NCI-H1417 treated with DMSO at 0.1 percent for 48 hours (cell line): ENCODE measurements at places on chromosomes 1 and 21.

- no peak for DNase-seq
These were observed 29.1 kb downstream of the ZBTB17 start for GRCh38 chr1:15946571-15947381.

GRCh38 chr1:15171271-15171908 lies 17.8 kb downstream of the TMEM51 start:
- no peak for DNase-seq

- DNase-seq: no peak
These were observed 5.8 kb upstream of the EPS8L3 start for GRCh38 chr1:109769330-109770078.

DNA sequence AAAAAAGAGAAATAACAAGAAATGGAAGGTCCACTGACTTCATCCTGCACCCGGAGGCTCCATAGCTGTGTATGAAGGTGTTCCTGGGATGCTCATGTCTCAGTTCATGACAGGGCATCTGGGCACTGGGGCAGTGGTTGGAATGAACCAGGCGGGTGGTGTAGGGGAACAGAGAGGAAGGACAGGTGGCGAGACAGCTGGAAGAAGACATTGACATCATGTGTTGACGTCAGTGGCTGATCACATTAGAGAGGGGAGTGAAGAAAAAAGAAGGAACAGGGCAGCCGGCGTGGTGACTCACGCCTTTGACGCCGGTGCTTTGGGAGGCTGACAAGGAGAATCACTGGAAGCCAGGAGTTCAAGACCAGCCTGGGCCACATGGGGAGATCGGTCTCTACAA lies 50.1 kb downstream of the HUNK start:
- no peak for DNase-seq

- DNase-seq: no peak
These were observed 133.3 kb downstream of the IGSF21 start for GRCh38 chr1:18240906-18241305.

GRCh38 chr1:183551924-183552323 lies 38.3 kb downstream of the NCF2 start:
- no peak for DNase-seq

- DNase-seq: no peak
These were observed at the start of gene STYXL2 for GRCh38 chr1:167093846-167094516. Gene STYXL2 (plus strand): TSS chr1:167094075. CDS start chr1:167094850, 775 bp downstream.

GRCh38 chr1:35573198-35574124 lies at the start of gene TFAP2E:
Gene TFAP2E (plus strand): TSS chr1:35573314. CDS start chr1:35573578, 264 bp downstream.
- DNase-seq: no peak

GRCh38 chr1:236689713-236690569 lies 3.6 kb downstream of the ACTN2 start:
- no peak for DNase-seq

- no peak for DNase-seq
These were observed 11.8 kb upstream of the RPL5 start for GRCh38 chr1:92820024-92820423.

DNA sequence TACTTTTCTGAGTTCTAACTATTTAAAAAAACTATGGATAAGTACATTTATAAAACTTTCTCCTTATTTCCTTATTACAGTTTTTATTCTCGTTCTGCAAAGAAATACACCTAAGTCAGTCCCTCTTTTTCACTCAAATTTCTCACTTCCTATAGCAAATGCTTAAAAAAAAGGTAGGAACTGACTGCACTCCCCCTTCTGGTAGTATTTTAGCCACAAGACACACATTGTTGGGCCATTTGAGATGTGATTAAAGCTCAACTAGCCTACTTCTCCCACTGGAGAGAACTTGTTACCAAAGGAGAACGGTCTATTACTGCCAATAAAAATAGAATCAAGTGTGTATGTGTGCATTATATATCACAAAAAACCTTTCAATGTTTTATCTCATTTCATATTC lies 521.9 kb upstream of the PRMT6 start:
- no peak for DNase-seq

DNA sequence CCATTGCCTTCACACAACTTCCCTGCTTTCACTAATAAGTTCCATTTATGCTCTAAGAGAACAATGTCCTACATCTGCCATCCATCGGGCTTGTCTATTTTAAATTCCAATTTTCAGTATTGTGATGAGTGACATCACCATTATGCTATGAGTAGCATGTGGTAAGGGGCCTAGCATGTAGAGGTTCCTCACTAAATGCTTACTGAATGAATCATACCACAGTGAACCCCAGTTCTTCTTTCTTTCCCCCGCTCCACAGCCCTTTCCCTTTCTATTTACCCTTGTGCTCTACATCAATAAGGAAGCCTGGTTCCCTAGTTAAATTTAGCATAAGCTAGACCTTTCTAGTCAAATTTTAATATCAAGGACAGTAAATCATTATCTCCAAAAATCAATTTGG lies 195.0 kb upstream of the RGS18 start:
- DNase-seq: no peak

DNA sequence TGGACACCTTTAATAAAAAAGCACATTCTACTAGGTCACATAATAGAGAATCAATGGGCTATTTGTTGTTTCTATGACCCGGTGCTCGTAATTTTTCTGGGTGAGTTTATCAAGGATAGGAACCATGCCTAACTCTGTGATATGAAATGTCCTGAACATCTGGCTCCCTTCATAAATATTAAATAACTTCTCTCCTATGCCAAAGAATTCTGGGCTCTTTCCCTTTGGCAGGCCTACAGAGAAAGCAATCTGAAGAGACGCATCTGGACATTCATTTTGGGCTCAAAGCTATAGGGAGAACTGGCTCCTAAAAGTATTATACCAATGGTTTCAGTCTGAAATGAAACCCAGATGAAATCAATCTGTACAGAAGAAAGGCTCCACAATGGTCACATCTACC lies 38.8 kb upstream of the ANGPTL7 start:
- no peak for DNase-seq
